ENCODE measurements at places on chromosomes 4 and X. TPM values are rescaled to one million over a fixed set of nuclear protein-coding genes. Genes with fewer than 3 reads are reported as not detected.

The SASH3 gene
- total RNA-seq, result 117 TPM

The HSFX1 gene
- total RNA-seq, result 0.32 TPM

The BEX2 gene
- 25.7 TPM for total RNA-seq

The SSX4 gene
- total RNA-seq, result not detected

The USP17L22 gene
- not detected for total RNA-seq

The GPC3 gene
- total RNA-seq, result 0.44 TPM

DNA sequence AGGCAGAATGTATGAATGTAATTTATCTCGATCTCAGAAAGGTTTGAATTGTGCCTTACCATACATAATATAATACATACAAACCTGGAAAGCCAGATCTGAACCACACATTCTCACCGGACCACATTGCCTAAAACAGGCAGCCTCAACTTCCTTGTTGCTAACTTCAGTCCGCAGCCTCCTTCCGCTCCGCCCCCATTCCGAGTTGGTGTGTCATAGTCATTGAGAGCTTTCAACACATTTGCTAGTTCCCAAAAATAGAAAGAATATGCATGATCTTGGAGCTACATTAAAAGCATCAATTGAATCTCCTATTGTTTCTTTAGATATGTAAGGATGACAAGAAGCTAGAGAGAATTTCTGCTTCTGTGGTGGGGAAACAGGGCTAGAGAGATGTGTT is 127.2 kb downstream of the ARHGEF9 start:
- no peak overlapping the region for H3K27ac ChIP-seq
- no peak overlapping the region for H3K4me3 ChIP-seq
- H3K36me3 ChIP-seq, result peaks cover 18% of the 10 kb centered on the region
- H3K4me1 ChIP-seq, result no peaks in the 10 kb centered on the region
- DNase-seq, result no peak
- H3K27me3 ChIP-seq, result no peaks in the 10 kb centered on the region

DNA sequence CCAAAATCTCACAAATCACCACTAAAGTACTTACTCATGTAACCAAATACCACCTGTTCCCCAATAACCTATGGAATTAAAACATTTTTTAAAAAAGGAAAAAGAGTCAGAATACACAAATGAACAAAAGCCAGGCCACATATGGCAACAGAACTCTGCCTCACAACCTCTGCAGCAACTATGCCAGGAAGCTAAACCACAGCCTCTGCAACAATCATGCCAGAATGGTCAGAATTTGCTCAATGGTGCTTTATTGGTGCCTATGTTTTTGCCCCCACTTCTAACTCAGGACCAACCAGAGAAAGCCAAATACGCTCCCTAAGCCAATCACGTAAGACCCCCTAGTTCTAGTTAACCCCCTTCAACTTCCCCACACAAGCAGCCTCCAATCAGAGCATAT is 69.6 kb downstream of the HOPX start:
- H3K4me1 ChIP-seq, result no peaks in the 10 kb centered on the region
- DNase-seq, result no peak
- no peaks in the 10 kb centered on the region for H3K36me3 ChIP-seq
- no peak overlapping the region for H3K4me3 ChIP-seq

DNA sequence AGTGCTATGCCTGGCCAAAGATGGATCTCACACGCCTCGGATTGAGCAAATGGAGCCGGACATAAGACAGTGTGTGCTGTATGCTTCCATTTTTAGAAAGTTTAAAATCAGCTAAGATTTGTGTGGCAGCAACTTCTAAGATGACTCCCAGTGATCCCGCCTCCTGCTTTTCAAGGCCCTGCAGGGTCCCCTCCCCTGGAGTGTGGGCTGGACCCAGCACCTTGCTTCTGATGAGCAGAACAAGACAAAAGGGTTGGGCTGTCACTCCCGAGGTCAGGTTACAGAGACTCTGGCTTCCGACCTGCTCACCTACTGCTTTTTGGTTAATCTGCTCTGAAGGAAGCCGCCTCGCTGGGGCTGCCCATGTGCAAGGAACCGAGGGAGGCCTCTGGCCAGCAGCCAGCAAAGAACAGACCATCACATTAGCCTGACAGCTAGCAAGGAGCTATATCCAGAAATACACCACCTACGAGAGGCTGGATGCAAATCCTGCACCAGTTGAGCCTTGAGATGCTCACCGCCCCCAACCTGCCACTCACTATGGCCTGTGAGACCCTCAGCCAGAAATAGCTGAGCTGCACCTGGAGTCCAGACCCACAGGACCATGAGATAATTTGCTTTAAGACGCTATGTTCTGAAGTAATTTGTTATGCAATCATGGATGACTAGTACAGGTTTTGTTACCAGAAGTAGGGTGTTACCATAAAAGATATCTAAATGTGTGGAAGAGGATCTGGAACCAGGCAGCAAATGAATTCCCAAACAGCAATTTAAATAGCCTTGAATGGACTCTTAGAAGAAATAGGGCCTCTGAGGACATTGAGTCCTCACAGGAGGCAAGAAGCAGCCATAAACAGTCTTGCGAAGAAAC is 47.6 kb downstream of the CRMP1 start:
- H3K4me3 ChIP-seq, result no peak overlapping the region
- H3K36me3 ChIP-seq, result no peaks in the 10 kb centered on the region
- no peak overlapping the region for H3K27ac ChIP-seq
- H3K4me1 ChIP-seq, result no peaks in the 10 kb centered on the region
- no peaks in the 10 kb centered on the region for H3K27me3 ChIP-seq

- H3K27me3 ChIP-seq, result no peaks in the 10 kb centered on the region
- H3K36me3 ChIP-seq, result no peaks in the 10 kb centered on the region
- no peak overlapping the region for H3K4me3 ChIP-seq
- H3K27ac ChIP-seq, result no peak overlapping the region
- no peak for DNase-seq
Observed at GRCh38 chr4:173046818-173047217, 121.8 kb upstream of the GALNT7 start.

DNA sequence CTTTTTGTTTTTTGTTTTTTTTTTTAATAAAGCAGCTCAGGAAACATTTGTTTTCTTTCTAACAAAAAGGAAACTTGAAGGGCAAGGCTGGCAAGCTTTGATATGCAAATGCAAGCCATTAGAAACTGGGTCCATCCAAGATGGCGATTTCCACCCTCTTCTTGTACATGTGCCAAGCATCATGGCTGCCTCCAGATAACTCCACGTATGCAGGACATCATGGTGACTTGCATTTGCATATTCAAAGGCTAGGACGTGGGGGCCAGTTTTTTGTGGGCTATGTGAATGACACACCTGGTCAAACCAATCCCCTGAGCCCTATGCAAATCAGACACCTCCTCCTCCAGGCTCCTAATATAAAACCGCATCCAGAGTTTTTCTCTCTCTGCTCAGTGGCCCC is 692.6 kb downstream of the FAM133A start:
- H3K36me3 ChIP-seq, result no peaks in the 10 kb centered on the region
- H3K4me3 ChIP-seq, result no peak overlapping the region
- no peak overlapping the region for H3K27ac ChIP-seq
- DNase-seq, result no peak

DNA sequence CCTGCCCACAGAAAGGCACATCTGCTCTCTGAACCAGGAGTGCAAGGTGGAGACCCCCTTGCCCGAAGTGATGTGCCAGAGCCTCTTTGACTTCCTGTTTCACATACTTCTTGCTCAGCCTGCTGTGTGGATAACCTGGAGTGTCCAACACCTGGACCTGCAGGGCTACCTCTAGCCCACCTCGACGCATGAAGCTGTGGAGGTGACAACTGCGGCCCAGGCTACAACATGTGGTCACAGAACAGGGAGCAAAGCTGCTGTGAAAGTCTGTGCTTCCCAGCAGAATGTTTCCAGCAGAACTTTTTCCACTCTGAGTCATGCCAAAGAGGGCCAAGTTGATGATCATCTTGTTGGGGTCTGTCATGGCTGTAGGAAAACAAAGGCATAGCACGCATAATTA is 1.5 kb downstream of the GIMD1 start:
- DNase-seq, result no peak
- H3K36me3 ChIP-seq, result no peaks in the 10 kb centered on the region
- no peaks in the 10 kb centered on the region for H3K4me1 ChIP-seq
- no peak overlapping the region for H3K27ac ChIP-seq
- H3K4me3 ChIP-seq, result no peak overlapping the region

GRCh38 chr4:6032249-6033244 is 14.3 kb upstream of the C4orf50 start:
- no peak for DNase-seq
- H3K27ac ChIP-seq, result no peak overlapping the region
- H3K36me3 ChIP-seq, result peaks cover 3% of the 10 kb centered on the region
- no peaks in the 10 kb centered on the region for H3K4me1 ChIP-seq
- H3K4me3 ChIP-seq, result no peak overlapping the region

DNA sequence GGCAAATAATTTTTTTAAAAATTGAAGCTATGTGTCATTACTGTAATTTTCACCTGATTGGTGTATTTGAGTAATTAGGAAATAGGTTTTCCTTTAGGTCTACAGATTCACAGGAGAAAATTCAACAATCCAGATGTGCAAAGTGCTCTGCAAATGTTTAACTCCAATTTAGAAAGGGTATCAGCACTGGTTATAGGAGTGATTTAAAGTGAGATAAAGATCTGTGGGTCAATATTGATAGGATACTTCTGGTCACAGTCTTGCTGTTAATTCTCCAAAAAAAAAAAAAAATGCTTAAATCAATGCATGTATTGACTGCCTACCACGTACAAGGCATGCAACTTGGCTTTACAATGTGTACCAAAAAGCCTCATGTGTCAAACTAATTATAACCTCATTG is 271.3 kb downstream of the PPP3CA start:
- H3K4me1 ChIP-seq, result no peaks in the 10 kb centered on the region
- peaks cover 2% of the 10 kb centered on the region for H3K36me3 ChIP-seq
- DNase-seq, result no peak
- H3K4me3 ChIP-seq, result no peak overlapping the region
- H3K27me3 ChIP-seq, result no peaks in the 10 kb centered on the region
- no peak overlapping the region for H3K27ac ChIP-seq

GRCh38 chrX:129980001-129980401 is 2.4 kb upstream of the BCORL1 start:
- DNase-seq, result peak; percentile 48
- no peak overlapping the region for H3K27ac ChIP-seq
- no peak overlapping the region for H3K4me3 ChIP-seq
- H3K36me3 ChIP-seq, result no peaks in the 10 kb centered on the region
- H3K27me3 ChIP-seq, result no peaks in the 10 kb centered on the region

DNA sequence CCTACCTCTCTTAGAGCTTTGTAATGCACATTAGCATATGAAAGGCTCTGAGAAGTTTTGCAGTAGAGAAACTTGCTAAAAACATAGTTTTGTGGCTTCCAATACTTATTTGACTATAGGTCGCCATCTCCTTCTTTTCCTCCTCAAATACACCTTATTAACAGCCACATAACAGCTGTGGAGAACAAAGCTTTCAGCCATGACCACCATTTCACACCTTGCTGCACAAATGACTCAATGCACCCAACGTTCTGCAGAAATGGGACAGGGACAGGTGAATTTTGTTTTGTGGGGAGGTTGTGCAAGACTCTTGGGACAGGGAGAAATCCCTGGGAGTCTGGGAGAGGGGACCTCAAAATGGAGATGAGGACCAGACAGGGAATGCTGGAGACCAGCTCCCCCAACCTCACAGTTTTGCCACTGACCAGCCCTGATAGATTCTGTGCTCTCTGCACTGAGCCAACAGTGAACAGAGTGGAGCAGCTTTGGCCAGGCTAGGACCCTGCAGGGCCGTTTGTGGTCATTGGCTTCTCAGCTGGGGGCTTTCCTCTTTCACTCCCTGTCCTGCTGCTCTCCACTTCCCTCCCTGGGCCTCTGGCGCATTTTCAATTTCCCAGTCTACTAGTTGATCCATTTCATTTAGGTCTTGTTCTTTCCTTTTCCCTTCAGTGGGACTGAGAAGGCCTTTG is 16.6 kb downstream of the FRMPD3 start:
- no peak overlapping the region for H3K27ac ChIP-seq
- H3K27me3 ChIP-seq, result no peaks in the 10 kb centered on the region
- no peak overlapping the region for H3K4me3 ChIP-seq
- DNase-seq, result no peak
- H3K4me1 ChIP-seq, result no peaks in the 10 kb centered on the region
- H3K36me3 ChIP-seq, result no peaks in the 10 kb centered on the region

DNA sequence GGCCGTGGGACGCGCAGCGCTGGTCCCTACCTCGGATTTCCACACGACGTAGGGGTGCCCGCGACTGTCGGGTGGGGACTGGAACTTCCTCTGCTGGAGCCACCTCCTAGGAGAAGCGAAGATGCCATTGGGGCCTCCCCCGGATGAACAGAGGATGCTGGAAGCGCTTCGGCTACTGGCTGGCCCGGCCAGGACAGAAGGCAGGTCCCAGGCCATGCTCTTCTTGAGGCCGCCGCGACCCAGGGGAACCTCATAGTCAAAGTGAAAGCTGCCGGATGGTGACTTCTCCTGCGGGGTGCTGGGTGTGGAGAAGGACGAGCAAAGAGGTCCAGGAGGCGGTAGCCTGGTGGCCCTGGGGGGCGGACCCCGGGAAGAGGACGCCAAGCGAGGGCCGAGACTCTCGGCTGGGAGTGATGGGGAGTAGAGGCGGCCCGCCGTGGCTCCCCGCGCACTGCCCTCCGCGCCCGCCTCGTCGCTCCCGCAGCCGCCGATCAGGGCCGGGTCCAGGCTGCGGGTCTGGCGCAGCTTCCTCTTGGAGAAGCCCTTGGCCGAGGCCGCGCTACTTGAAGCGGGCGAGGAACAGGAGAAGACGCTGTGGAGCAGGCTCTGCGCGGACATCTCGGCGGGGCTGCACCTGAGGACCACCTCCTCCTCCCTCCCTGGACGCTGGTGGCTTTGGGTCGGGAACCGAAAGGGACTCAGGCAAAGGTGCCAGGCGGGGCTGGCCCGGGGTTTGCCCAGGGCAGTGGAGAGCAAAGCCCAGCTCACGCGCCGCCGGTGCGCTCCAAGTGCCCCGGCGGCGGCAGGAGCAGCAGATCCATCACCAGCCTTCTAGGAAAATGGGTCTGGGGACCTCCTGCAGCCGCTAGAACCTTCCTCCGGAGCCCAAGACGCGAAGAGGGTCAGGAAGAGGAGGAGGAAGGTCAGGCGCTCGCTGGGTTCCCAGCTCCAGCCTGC is 1.2 kb downstream of the ARHGAP6 start:
- no peak overlapping the region for H3K27ac ChIP-seq
- H3K4me1 ChIP-seq, result no peaks in the 10 kb centered on the region
- no peak overlapping the region for H3K4me3 ChIP-seq
- peaks cover 11% of the 10 kb centered on the region for H3K27me3 ChIP-seq
- DNase-seq, result no peak

DNA sequence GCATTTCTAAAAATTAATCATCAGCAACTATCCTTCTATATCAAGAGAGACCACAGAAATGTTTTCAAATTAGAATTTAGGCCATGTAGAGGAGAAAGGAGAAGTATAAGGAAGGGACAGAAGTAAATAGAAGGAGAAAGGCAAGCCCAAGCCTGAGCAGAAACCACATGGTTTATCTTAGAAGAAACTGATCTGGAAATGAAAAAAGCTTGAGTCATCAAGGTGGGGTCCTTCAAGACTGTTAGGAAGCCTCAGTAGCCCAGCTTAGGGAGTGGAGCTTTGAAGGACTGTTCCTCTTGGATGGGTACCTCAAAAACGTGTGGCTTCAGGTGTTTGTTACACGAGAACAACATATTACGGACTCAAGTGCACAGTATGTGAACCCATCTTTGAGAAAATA is 4.5 kb downstream of the BMX start:
- DNase-seq, result no peak
- H3K4me3 ChIP-seq, result no peak overlapping the region
- no peaks in the 10 kb centered on the region for H3K4me1 ChIP-seq
- no peak overlapping the region for H3K27ac ChIP-seq
- peaks cover 3% of the 10 kb centered on the region for H3K27me3 ChIP-seq
- H3K36me3 ChIP-seq, result no peaks in the 10 kb centered on the region

- no peak overlapping the region for H3K4me3 ChIP-seq
- H3K36me3 ChIP-seq, result no peaks in the 10 kb centered on the region
- no peak for DNase-seq
- no peaks in the 10 kb centered on the region for H3K27me3 ChIP-seq
Observed at GRCh38 chr4:41044791-41045190, 169.6 kb downstream of the APBB2 start.
